ENCODE measurements at places on chromosomes 7 and 10.

- no peak for DNase-seq
Measured at GRCh38 chr7:75740846-75741497, 2.2 kb upstream of the HIP1 start.

DNA sequence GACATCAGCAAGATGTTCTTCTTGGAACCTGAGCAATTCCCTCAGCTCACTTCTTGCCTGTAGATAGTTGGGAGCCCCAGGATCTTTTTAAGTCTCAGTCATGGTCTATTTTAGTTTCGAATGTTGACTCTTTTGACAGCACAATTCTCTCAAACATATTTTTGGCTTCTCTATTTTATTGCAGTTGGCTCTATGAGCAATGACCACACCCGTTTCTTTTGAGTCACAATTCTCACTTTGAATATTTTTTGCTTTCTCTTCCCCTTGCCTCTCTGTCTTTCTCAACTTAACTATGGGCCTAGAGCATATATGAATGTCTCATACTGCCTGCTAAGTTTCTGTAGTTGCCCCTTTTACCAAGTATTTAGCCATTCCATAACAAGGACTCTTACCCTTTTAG lies 222.8 kb downstream of the PTN start:
- no peak for DNase-seq

DNA sequence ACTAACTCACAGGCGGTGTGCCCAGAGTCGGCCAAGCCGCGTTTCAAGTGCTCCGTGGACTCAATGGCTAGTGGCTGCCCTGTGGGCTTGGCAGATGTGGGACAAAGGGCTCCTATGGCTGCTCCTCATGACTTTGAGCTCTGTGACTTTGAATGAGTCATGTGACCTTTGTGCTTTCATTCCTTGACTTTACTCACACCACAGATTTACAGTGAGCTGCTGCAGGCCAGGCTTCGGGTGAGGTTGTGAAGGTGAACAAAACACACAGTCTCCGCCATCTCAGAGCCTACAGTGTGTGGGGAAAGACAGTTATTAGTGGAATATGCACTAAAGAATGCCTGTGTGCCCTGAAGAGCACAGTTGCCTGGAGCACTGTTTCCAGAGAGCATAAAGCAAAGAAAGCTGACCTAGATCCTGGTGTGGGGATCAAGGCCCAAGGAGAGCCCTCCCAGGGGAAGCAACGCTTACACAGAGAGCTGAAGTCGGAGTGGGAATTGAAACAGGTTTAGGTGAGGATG lies 29.7 kb upstream of the PLEKHA1 start:
- no peak for DNase-seq

DNA sequence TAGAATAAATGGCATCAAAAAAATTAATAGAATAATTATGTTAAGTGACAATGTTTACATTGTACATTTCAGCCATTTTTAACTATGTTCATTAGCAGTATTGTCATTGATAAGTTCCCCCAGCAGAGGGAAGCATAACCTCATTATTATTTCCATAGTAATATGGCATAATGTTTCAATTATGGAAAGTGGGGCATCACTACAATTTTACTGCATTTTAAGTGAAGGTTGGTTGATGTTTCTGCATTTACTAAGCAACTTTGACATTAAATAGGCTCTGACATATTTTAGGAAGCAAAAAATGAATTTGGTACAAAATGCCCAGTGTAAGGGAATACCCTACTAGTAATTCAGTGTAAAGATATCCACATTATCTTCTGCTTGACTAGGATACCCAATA lies 218.3 kb downstream of the SEMA3A start:
- no peak for DNase-seq

GRCh38 chr7:17477182-17477581 lies 178.7 kb downstream of the AHR start:
- no peak for DNase-seq

- DNase-seq = no peak
Measured at GRCh38 chr7:107180378-107180777, 11.6 kb downstream of the HBP1 start.

GRCh38 chr7:65800890-65801341 lies 72.0 kb upstream of the VKORC1L1 start:
- no peak for DNase-seq

DNA sequence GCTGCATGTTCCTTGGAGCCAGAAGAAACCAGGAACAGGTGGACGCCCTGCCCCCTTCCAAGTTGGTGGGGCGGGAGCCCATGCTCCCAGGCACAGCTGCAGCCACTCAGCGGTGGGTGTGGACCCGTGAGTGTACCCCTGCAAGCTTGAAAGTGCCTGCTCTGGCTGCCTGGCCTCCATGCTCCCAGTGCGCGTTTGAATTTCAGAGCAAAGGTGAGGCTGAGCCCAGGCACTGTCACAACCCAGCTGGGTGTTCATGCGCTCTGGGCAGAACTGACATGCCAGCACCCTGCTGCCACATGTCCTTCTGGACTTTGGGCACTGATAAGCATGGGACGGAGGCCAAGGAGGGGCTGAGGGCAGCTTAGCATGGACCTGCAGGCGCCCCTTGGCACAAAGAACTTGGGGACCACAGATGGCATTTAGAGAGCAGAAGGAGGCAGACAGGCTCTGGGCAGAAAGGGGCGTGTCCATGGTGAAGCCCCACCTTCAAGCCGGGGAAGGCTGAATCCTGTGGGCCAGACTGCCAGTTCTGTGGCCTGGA lies 402.0 kb upstream of the NRG3 start:
- DNase-seq = no peak

DNA sequence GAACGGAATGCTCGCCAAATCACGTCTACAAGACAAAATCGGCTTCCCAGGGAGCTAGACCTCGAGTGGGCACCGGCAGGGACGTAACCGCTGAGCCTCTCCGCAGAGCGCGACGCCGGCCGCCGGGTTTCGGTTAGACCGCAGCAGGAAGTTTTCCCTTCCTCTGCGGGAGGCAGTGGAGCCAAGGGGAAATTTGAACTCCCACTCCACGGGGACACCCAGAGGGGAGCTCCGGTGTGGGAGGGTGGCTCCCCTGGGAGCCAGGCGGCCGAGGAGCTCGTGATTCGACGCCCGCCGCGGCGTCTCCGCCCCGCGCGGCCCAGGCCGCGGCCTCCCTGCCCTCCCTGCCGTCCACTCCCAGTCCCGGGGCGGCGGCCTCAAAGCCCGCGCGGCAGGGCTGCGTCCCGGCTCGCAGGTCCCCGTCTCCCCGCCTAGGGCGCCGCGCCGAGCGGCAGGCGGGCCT lies 426 bp downstream of the SYPL1 start:
- DNase-seq = no peak

DNA sequence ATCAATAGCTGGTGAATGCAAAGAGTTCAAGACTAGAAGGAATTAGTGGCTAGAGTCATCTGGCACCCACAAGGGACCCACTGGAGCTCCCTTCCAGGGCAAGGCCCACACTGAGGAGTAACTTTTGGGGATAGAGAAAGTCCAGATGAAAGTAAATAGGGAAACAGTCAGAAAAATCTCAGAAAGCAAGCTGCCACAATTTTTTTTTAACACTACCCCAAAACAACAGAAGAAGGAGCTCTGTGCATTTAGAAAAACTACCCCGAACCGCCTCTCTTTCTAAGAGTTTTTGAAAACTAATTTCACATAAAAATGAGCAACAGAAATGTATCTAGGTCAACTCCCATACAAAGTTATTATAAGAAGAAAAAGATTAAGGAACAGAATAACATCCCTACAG lies 42.2 kb downstream of the AOAH start:
- no peak for DNase-seq

- DNase-seq = no peak
Measured at GRCh38 chr7:155803418-155804376, 8.6 kb downstream of the SHH start.

DNA sequence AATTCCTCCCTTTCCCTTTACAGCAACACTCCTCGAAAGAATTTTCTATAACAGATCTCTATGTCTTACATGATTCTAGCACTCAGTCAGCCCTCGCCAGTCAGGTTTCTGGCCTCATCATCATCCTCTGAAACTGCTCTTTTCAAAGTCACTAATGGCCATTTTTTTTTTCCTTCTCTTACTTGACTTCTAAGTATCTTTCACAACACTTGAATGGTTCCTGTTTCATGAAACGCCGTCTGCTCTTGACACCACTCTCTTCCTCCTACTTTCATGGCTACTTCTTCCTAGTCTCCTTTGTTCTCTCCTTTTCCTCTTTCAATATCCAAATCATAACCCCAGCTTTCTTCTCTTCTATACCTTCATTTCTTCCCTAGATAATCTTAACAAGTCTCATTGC lies 100.5 kb upstream of the NRP1 start:
- DNase-seq = no peak

DNA sequence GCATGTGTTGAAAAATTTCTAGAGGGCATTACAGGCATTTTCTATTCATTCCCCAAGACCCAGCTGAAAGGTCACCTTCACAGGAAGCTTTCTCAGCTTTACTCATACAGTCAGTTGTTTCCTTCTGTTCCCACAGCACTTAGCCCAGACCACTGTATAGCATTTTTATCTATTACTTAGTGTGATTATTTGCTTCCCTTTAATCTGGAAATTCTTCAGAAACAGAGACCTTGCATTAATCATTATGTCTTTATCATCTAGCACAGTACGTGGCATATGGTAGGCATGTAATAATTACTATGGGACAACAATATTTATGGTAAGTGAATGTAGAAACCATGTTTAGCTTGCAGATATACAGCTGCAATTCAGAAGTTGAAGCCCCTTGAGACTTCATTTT lies 38.2 kb upstream of the CDK6 start:
- DNase-seq = no peak

DNA sequence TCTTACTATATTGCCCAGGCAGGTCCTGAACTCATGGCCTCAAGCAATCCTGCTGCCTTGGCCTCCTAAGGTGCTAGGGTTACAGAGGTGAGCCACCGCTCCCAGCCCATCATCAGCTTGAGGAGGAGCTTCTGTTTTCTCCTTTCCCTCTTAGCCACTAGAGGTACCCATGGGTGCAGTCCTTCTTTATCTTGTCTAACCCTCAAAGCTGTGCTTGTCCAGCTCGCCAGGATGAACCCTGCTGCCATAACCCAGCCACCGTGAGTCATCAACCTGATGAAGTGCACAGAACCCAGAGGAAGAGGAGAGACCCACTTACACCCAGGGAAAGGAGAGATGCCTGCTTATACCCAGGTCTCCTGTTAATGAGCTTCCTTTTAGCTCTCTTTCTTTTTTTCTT lies 133.4 kb downstream of the CUL2 start:
- DNase-seq = no peak

GRCh38 chr7:29860186-29860585 lies 53.9 kb downstream of the WIPF3 start:
- DNase-seq = no peak
